NCI-H1694 (cell line): ENCODE measurements at places on chromosomes 7 and 10.

GRCh38 chr10:4121502-4122380, 336.7 kb upstream of the KLF6 start:
- no peak for DNase-seq

DNA sequence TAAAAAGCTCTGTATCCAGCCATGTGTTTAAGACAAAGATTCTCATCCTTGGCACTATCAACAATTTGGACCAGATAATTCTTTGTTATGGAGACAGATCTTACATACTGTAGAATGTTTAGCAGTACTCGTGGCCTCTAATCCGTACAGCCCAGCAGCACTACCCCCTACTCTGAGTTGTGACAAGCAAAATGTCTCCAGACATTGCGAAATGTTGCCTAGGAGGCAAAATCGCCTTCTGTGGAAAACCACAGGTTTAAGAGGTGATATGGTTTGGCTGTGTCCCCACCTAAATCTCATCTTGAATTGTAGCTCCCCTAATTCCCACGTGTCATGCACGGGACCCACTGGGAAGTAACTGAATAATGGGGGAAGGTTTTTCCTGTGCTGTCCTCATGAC, 186.7 kb downstream of the CHCHD3 start:
- no peak for DNase-seq

GRCh38 chr7:116463956-116464355, 35.6 kb upstream of the CAV2 start:
- DNase-seq: no peak

DNA sequence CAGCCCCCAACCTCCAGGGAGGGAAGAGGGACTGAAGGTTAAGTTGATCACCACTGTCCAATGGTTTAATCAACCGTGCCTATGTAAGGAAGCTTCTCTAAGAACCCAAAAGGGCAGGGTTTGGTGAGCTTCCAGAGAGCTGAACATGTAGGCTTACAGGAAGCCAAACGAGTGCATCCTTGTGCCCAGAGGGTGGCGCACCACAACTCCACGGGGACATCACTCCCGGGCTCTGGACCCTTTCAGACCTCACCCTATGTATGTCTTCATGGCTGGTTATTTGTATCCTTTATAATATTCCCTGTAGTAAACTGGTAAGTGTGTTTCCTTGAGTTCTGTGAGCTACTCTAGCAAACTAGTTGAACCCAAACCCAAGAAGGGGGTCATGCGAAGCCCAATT, 11.5 kb upstream of the NFKB2 start:
- DNase-seq: no peak

GRCh38 chr10:131127138-131127589, 184.4 kb downstream of the TCERG1L start:
- DNase-seq: no peak

DNA sequence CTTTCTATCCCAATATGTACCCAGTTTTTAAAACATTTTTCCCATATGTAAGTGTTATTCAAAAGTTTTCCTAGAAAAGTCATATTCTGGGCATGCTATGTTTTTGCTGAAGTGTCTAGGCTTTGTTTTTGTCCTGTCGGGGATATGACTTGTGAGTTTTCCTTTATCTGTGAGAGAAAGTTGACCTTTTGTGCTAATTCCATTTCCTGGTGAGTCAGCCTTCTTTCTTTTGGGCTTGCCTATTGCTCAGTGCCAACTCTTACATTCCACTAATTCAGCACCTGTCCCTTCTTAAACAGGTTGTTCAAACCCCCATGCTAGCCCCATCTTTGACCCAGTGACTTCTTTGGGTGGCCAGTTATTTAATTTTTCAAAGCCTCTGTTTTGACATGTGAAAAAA, 146.2 kb downstream of the AHR start:
- no peak for DNase-seq

DNA sequence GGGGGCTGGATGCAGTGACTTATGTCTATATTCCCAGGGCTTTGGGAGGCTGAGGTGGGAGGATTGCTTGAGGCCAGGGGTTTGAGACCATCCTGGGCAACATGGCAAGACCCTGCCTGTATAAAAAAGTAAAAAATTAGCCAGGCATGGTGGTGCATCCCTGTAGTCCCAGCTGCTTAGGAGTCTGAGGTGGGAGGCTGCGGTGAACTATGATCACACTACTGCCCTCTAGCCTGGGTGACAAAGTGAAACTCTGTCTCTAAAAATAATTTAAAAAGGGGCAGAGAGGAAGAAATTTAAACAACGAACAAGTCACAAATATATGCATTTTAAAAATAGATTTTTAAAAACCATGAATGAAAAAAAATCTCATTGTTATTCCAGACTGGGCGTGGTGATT, 46.2 kb upstream of the FEZF1 start:
- DNase-seq: no peak
